ENCODE measurements at places on chromosomes 1 and 21.
A peak's percentile ranks its signal among the peaks of the same experiment; 100 is the strongest.

DNA sequence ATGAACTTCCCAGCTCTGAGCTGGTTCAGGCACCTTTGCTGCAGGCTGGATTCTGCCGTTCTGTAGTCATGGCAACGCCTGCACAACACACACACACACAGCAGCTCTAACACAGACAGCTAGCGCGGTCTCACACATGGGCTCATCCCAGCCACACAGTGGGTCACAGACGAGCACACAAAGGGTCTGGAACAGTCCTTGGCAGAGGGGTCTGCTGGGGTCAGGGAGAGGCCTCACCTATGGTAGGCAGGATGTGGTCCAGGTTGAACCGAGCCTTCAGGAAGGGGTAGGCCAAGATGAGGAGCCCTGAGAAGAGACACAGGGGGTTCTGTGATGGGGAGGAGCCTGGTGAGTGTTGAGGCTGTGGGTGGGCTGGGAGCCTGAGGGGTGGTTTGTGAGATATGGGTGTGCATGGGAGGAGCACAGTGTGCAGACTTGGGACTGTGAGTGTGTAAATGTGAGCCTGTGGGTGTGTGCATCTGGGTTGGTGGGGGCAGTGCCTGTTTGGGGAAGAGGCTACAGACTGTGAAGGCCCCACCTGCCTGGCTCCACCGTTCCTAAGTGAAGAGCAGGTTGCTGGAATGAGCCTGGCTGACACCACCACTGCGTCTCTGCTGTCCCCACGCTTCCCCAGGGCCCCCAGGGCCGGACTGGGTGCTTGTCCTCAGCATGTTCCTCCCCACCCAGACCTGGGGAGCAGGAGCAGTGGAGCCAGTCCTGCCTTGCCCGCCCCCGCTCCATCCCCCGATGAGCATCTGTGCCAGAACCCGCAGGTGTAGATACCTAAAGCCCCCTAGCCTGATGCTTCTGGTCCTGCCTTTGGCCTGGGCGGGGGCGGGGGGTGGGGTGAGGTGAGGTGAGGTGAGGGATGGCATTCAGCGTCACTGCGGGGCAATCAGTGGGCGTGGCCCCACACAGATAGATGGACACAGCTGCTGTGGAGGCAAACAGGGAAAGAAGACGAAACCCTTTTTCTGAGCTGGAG is 1.5 kb downstream of the KNCN start:
- DNase-seq = peak; percentile 33

DNA sequence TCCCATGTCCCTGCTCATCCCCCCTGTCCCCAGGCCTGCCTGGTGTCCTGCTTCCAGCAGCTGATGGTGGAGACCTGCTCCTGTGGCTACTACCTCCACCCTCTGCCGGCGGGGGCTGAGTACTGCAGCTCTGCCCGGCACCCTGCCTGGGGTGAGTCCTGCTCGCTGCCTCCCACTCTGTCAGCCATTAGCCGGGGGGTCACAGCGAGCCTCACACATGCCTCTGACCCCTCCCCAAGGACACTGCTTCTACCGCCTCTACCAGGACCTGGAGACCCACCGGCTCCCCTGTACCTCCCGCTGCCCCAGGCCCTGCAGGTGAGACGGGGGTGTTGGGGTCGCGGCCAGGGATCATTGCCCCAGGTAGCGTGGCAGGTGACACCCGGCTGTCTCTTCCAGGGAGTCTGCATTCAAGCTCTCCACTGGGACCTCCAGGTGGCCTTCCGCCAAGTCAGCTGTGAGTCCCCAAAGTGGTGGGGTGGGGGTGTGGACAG is 10.0 kb downstream of the SCNN1D start:
- DNase-seq = peak; percentile 40

GRCh38 chr1:213929398-213929797 is 58.4 kb upstream of the PROX1 start:
- no peak for DNase-seq

GRCh38 chr1:38027201-38028104 is 14.9 kb downstream of the UTP11 start:
- no peak for DNase-seq

DNA sequence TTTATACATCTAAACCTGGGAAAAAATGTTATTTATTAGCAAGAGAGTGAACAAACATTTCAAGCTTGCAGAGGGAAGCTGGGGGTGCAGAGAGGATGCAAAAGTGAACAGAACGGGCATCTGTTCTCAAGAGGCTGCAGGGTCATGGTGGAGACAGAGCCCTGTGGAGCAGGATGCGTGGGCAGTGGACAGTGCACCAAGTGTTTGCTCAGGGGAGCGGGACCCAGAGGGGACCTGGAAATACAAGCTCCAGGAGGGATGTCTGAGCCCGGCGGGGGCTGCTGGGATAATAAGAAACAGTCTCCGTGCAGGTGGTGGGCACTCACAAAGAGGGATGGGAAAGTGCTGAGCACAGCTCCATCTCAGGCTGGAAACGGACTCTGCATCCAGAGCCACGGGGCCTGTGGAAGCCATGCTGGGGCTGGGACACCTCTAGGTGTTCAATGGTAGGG is 105.3 kb upstream of the SLC45A1 start:
- DNase-seq = no peak

DNA sequence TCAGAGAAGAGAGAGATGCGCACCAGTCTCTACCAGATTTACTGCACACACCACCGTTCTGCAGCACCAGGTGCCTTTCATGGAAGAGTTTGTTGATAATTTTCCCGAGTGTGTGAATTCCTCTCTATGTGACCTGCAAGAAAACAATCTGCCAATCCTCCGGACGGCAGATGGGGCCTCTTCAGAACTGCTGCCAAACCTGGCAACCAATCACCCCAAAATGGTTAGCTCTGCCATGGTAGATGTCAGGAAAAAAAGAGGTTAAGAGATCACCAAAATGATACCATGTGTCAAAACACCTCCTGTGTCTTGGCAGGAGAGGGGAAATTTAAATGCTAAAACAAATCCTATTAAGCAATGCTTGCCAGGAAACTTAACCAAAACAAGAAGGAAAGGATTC is 96.5 kb downstream of the DAB1 start:
- DNase-seq = no peak
